Uterine smooth muscle cell (primary cell): ENCODE measurements at places on chromosomes 6 and 20. TPM values are rescaled to one million over a fixed set of nuclear protein-coding genes. Genes with fewer than 3 reads are reported as not detected.

Gene SH3BGRL2
- total RNA-seq = 4.4 and 6.7 TPM in 2 replicates

Gene FKBP1C
- total RNA-seq = 0.12 and 0.22 TPM in 2 replicates

Gene COL9A1
- total RNA-seq = not detected in 2 replicates

Gene CRIP3
- not detected in 2 replicates for total RNA-seq

Gene LHFPL5
- not detected in 2 replicates for total RNA-seq

Gene SCUBE3
- 21.1 and 58.5 TPM in 2 replicates for total RNA-seq

Gene ADGRF5
- under 0.01 TPM in 2 replicates for total RNA-seq

Gene ID4
- total RNA-seq = 15.8 and 18.6 TPM in 2 replicates
